ENCODE measurements at places on chromosomes 6 and 20.

DNA sequence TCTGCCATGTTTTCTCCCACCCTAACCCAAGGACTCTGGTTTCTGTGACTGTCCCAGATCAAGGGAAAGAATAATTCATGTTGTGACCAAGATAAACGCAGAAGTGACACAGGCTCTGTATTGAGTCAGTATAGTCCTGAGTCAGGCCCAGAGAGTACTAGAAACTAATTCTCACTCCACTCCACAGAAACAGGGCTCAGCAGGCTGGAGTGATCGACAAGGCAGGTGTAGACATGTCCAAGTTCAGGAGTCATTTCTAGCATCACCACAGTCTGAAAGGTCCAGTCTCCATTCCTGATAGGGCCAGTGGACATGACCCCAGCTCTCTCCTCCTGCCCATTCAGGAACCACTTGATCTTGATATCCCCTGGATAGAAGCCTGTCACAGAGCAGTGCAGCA lies 2.7 kb downstream of the HLA-DOB start:
- no peak for DNase-seq

DNA sequence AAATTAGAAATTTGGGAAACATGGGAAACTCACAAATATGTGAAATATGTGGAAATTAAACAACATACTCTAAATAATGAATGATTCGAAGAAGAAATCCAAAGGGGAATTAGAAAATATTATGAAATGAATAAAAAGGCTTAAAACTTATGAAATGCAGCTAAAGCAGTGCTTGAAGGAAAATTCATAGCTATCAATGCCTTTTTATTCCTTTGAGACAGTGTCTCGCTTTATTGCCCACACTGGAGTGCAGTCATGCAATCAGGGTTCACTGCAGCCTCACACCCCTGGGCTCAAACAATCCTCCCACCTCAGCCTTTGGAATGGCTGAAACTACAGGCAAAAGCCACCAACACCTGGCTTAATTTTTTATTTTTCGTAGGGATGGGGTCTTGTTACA lies 7.9 kb upstream of the TGIF2 start:
- no peak for DNase-seq

DNA sequence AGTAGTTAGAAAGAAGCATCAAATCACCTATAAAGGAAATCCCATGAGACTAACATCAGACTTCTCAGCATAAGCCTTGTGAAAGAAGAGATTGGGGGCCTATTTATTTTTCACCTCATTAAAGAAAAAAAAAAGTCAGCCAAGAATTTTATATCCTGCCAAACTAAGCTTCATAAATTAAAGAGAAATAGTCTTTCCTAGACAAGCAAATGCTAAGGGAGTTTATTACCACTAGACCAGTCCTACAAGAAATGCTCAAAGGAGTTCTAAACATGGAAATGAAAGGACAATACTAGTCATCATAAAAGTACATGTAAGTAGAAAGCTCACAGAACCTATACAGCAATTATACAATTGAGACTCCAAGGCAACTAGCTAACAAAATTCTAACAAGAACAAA lies 96.5 kb upstream of the OLIG3 start:
- DNase-seq = no peak

GRCh38 chr20:18390201-18390600 lies 76.6 kb downstream of the DZANK1 start:
- no peak for DNase-seq

DNA sequence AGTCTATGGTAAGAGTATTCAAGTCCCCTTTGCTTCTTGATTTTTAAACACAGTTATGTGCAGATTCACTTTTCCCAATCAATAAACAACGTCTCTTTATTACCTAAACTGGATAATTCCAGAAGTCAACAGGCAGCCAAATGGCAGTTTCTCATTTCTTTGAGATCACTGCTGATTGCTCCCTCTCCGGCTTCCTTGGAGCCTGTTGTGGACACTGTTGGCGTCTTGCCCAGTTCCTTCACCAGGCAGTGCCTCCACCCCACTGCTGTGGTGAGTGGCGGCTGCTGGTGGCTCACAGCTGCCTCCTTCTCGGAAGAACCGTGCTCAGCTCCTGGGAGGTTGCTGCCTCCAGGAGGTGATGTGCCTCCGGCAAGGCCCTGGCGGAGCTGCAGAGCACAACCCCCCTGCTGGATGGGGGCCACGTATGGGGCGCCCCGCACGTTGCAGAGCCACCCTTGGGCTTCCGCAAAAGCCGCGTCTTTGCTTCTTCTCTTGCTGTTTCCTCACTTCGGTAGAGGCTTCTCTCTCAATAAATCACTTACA lies 105.1 kb upstream of the CNKSR3 start:
- DNase-seq = no peak

GRCh38 chr20:50277064-50277415 lies 86.4 kb downstream of the CEBPB start:
- DNase-seq = no peak
